Hypothalamus (tissue), 51 donors: ENCODE measurements at places on chromosomes 1 and 21.

DNA sequence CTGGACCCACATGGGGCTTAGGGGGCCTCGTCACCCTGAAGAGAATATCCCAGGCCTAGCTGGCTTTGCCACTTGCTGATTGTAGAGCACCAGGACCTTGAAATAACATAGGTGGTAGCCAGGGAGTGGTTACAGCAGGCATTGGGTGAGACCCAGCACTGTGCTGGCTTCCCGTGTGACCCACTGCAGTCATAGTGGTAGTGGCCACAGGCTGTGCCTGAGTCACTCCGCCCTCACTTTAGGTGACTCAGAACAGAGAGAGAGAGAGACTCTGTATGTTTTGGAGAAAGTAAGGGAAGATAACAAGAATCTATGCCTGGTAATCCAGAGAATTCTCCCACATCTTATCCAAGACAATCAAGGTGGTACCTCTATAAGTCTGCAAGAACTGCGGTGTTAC, 98.7 kb upstream of the LHX8 start:
- DNase-seq = no peak

DNA sequence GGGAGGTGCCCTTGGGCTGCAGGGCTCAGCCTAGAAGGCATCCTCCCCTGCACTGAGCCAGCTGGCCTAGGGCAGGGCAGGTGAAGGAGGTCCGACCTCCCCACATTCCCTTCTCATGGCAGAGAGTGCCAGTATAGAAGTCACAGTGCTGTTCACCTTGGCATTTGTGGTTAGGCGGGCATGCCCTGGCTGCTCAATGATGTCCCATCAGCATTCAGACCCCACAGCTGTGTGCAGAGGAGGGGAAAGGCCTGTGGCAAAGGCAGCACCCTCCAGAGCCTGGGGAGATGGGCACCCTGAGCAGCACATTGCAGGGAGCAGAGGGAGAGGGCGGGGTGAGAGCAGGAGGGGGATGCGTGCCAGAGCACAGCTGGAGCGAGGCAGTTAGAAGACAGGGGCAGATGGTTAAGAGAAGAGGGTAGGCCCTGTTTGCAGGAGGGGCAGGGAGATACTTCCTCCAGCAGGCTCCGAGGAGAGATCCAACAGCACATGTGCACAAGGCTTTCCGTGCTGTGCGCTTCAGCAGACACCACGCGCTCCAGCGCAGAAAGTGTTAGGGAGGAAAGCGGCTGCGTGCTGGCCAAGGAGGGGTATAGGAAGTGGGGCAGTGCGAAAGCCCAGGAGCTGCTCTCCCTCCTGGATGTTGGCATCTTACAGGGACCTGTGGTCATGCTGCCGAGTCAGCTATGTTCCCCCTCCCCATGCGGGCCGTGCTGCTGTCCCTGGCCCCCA, 43.7 kb upstream of the COL6A1 start:
- no peak for DNase-seq

- no peak for DNase-seq
Measured at GRCh38 chr1:147807405-147807804, 47.0 kb upstream of the GJA5 start.

DNA sequence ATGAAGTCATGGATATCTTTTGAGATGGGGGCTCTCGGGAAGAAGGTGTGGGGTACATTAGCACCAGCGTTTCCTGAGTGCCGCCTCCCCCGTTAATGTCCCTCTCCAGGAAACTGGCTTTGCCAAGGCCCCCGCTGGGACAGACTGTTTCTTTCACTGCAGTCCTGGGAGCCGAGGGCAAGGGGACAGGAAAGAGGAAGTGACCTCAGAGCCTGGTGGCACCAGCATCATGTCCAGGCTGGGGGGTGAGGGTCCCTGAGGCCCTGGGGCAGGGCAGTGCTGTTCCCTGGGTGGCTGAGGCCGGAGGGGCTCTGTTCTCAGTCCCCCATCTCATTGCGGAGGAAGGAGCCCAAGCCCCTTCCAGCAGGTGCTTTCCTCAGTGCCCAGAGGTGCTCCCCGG, 5.8 kb downstream of the PFKL start:
- no peak for DNase-seq

DNA sequence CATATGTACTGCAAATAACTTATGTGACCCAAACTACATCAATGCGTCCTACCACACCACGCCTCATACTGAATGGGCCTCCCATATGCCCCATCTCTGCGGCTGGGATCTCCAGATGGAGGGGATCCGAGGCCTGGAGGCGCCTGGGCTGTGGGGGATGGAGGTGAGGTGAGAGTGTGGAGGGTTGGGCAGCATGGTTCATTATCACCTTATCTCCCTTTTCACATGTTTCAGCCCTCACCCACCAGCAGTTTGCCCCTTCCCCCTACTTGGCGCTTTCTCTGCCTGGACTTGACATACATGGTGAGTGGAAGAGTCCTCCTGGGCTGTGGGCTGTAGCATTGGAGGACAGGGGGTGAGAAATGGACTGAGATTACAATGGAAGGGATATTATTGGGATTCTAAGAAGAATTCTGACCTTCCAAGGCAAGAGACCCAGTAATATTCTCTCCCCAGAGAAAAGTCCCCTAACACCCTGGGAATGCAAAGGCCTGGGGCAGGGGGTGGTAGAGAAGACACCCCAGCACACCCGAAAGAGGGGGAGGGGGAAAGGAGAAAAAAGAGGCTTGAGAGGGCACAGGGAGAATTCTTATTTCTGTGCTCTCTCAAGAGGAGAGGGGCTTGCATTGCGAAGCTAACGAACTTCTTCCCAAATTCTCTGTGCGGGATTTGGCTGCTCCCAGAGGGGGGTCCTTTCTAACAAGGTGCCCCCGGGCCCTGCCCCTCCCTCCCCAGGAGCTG, 61.4 kb downstream of the MEF2D start:
- no peak for DNase-seq

DNA sequence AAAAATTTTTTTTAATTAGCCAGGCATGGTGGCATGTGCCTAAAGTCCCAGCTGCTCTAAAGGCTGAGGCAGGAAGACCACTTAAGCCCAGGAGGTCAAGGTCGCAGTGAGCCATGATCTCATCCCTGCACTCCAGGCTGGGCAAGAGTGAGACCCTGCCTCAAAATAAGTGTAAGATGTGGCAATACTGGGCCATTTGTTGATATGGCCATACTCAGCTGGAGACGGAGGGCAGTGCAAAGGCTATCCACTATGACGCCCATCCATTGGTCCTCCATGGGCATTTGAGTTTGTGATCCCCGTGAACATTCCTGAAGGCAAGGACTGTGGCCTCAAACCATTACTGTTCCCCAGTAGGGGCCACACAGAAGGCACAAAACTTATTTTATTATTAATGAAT, 1.5 kb downstream of the CASP9 start:
- no peak for DNase-seq
